ENCODE measurements at places on chromosomes 5 and 9.

GRCh38 chr5:38134810-38135209, 123.5 kb upstream of the EGFLAM start:
- DNase-seq = no peak

GRCh38 chr5:989961-990530, 18.6 kb upstream of the NKD2 start:
- DNase-seq = no peak

GRCh38 chr5:33091571-33092363, 349.0 kb upstream of the TARS1 start:
- DNase-seq = no peak

DNA sequence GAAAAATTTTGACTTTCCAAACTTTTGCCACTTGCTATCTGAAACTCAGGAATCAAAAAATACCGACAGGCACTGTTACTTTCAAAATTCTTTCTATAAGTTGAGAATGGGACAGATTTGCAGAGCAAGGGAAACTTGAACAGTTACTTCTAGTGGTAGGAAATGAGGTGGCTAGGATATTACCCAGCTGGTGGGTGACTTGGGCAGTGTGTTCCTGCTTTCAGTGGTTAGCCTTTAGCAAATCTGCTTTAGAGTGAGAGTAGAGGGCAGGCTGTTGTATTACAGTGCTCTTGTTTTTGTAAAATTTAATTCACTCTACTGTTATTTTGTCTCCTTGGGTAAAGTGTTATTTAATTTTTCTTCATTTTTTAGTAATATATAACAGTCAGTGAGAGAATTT, 40.2 kb upstream of the ROPN1L start:
- DNase-seq = no peak

- DNase-seq = no peak
Measured at GRCh38 chr9:83155733-83156132, 92.8 kb upstream of the RASEF start.

DNA sequence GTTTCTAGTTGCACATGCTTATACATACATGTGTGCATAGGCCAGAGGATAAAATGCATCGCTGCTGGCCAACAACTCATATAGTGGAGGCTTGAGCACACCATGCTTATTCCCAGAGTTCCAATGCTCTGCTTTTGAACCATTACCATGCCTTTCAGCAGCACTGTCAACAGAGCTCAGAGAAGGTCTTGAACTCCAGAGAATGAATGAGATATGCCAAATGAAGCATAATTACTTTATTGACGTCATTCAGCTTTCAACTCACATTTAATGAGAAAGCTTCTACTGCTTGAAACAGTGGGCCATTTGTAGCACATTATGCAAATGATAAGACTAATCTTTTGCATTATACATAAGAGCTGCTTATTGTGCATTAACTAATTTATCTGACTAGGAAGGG, 765.3 kb upstream of the GRAMD2B start:
- no peak for DNase-seq

- DNase-seq = no peak
Measured at GRCh38 chr9:97714435-97714834, 17.3 kb upstream of the XPA start.

- DNase-seq = no peak
Measured at GRCh38 chr5:121967187-121967586, 5.4 kb downstream of the SRFBP1 start.

GRCh38 chr9:129932303-129933151, 97.3 kb downstream of the USP20 start:
- no peak for DNase-seq

GRCh38 chr5:123700624-123701287, 188.8 kb downstream of the CSNK1G3 start:
- DNase-seq = no peak

GRCh38 chr5:55231029-55231918, 2.1 kb downstream of the CCNO start:
- peak; percentile 40 for DNase-seq

DNA sequence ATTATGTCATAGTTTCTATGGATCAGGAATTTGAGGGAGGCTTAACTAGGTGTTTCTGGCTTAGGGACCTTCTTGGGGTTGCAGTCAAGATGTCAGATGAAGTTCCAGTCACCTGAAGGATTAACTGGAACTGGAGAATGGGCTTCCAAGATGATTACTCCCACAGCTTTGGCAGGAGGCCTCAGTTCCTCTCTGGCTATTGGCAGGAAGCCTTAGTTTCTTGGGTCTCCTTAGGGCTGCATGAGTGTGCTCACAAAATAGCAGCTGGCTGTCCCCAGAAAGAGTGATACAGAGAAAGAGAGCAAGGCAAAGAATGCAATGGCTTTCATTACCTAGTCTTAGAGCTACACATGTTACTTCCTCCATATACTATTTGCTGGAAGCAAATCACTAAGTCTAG, 138.1 kb upstream of the TLE4 start:
- no peak for DNase-seq

- no peak for DNase-seq
Measured at GRCh38 chr9:26983340-26983739, 22.1 kb downstream of the LRRC19 start.

DNA sequence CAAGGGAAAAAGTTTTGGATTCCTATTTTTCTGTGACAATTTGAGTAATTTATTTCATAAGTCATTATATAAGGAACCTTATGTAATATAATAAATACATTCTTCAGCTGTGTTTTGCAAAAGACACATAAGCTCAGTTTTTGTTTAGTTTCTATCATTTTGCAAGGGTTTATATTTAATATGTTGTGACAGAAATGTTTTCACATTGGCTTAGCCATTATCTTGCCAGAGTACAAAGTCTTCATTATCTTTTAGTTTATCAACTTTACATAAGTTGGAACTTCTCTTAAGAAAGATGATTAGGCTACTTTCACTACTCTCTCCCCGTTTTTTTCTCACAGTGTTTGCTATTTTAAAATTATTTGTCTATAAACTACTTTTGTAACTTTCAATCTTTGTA, 54.8 kb downstream of the ERCC6L2 start:
- DNase-seq = no peak

GRCh38 chr5:148957591-148958202, 105.2 kb downstream of the SH3TC2 start:
- peak; percentile 19 for DNase-seq

Measured in NCI-H1105 treated with DMSO at 0.1 percent for 48 hours (cell line).